ENCODE measurements at places on chromosomes 7 and 10.

- no peak for DNase-seq
Measured at GRCh38 chr7:80711531-80711930, 73.1 kb downstream of the CD36 start.

- peak; percentile 71 for DNase-seq
Measured at GRCh38 chr7:48089046-48090003, at the start of gene UPP1. UPP1 (plus strand) TSS chr7:48089265; CDS start chr7:48094784, 5,519 bp downstream.

GRCh38 chr7:96979551-96980276, 25.6 kb upstream of the DLX6 start:
- no peak for DNase-seq

DNA sequence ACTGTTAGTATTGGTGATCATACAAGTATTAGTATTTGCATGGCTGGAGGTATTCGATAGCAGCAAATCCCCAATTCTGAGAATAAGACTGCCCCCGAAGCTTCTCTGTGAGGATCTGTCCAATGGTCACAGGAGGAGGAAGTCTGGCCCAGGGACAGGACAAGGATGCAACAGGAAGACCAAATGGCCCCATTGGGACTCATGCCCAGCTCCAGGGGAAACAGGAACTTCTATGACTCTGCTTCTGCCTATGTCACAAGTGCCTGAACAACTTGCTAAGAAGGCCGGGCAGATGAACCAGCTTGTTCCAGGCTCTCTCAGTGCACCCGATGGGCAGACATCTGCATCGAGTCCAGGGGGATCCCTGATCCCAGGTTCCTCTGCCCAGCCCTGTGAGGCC, 172.0 kb upstream of the GRB10 start:
- DNase-seq: no peak

- no peak for DNase-seq
Measured at GRCh38 chr7:69957661-69958060, 359.4 kb downstream of the AUTS2 start.

GRCh38 chr7:140924019-140924820, 509 bp downstream of the BRAF start:
- DNase-seq: peak; percentile 79

GRCh38 chr10:100349672-100350071, 2.6 kb downstream of the SCD start:
- no peak for DNase-seq

GRCh38 chr10:103417601-103418000, 21.2 kb downstream of the PDCD11 start:
- DNase-seq: no peak

DNA sequence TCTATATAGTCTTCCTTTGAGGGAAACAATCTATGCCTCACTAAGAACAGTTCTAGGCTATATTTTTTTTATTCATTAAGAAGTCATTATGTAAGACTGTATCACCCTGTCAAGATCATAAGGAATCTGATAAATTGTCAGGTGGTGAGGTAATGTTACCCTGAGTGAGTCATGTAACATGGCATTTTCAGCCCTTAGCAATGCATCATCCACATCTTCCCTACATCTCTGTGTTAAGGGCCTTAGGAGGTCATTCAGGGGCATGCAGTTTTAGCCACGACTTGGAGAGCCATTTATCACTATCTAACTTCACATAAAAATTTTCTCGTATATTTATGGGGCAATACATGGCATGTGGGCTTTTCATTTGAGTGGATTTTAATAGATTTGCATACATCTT, 924.5 kb upstream of the MBL2 start:
- DNase-seq: no peak

DNA sequence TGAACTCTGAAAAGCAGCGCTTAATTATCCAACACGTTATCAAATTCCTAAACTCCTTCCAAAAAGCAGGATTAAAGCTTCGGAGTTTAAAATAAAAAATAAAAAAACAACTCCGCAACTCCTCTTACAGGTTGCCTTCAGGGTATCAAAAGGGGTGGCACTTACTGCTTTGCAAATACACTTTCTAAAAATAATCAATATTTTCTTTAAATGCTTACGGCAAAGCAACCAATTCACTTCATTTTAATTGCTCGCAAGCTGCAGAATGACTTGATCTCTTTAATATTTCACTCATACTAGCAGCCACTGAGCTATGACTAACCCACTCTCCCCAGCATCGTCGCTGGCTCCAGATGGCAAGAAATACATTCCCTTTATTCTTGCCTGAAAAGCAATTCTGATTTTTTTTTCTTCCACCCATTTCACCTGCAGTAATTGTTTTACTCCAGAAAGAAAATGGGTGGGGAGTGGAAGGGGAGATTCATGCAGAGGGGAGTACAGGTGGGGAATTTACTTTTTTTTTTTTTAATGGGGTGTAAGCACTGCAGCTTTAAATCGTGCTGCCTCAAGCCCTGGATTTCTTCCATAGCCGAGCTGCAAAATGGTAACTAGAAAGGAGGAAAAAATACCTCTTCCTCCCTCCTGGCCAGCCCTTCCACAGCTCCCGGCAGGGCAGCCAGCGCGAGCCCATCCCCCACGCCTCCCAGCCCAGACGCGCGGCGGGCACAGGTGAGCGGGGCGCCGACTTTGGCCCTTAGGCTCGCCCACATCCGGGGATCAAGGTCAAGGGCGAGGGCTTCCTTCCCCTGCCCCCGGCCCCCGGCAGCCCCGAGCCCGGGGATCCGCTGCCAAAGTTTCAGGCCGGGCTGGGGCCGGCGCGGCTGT, 54.2 kb upstream of the FHIP2A start:
- DNase-seq: no peak

GRCh38 chr7:134851141-134851540, 71.7 kb downstream of the CALD1 start:
- no peak for DNase-seq

- no peak for DNase-seq
Measured at GRCh38 chr10:109411917-109412316, 511.4 kb downstream of the XPNPEP1 start.

DNA sequence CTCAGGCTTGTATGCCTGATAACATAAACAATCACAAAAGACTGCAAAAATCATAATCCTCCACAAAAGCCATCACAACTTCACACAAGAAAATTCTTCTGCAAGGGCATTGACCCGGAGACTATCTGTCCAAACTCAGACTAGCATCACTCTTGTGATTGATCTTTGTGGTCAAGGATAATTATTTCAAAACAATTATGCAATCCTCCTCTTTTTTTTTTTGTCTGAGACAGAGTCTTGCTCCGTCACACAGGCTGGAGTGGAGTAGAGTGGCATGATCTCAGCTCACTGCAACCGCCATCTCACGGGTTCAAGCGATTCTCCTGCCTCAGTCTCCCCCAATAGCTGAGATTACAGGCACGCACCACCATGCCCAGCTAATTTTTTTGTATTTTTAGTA, 22.2 kb downstream of the CDNF start:
- no peak for DNase-seq

DNA sequence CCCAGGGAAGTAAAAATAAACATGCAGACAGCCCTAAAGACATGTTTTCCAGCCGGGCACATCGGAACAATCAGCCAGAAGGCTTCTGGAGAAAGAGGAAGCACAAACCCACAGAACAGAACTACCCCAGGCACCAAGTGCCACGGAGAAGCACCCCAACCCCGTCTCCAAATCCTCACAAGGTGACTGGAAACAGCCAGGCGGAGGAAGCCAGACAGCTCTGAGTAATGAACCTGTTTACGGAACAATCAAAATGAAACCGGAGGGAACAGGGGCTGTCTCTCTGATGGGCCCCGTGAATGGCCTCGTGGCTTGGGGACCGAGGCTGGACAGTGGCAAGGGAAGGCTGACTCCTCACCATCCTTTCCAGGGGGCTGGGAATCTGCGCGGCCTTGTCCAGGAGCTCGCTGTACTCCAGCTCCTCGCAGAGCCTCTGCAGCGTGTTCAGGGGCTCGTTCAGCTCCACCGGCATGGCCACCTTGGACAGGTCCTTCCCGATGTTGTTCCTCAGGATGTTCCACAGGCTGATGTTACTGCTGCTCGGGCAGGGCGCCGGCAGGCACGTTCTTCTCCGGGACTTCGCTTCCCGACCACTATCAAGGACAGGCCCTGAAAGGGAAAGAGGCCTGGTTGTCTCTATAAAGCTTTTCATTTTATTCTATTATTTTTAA, 77.0 kb upstream of the GSDME start:
- no peak for DNase-seq

DNA sequence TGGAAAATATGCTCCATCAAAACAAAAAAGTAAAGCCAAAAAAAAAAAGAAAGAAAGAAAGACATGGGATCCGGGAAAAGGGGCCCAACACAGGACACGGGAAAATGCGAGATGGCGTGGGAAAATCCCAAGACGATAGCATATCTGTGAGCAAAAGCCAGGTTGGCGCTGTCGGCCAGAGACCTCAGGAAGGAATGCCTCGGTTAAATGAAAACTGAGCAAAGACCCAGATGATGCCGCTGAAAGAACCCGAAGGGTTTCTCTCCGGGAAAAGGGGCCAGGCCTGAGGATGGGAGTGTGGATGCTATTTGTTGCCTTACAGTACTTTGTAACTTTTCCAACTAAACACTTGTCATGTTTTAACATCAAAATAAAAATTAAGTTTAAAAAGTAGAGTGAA, 49.5 kb upstream of the PPP2R2D start:
- peak; percentile 23 for DNase-seq

- no peak for DNase-seq
Measured at GRCh38 chr7:66800591-66800990, 60.1 kb downstream of the RABGEF1 start.

DNA sequence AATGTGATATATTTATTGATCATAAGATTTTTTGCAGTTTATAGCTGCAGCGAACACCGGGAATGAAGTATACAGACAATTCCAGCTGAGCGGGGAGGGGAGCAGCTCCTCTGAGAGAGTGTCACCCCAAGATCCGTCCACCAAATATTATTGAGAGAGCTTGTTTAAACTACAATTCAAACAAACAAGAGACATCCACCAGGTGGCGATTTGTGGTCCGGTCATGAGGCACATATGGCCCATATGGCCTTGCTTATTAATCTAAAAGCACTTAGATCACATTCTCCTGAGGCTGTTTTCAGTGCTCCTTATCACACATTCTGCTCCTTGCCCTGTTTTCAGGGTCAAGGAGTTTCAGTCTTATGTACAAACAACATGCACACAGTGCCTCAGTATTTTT, 83.1 kb downstream of the THSD7A start:
- DNase-seq: no peak

GRCh38 chr7:150950496-150951180, 27.5 kb downstream of the KCNH2 start:
- no peak for DNase-seq

DNA sequence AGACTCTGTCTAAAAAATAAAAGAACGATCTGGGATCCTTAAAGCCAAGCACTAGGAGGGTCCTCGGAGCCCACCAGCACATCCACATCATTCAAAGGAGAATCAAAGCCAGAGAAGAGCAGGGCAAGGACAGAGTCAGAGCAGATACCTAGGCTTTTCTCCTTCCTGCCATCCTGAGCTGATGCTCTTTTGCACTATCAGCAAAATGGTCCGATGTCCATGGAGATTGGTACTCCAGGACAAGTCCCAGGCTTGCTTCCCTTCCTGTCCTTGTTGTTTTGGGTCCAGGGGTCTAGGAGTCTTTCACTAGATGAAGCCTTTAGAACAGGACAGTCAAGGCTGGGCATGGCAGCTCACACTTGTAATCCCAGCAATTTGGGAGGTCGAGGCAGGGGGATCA, 58.0 kb upstream of the ELN start:
- peak; percentile 14 for DNase-seq

DNA sequence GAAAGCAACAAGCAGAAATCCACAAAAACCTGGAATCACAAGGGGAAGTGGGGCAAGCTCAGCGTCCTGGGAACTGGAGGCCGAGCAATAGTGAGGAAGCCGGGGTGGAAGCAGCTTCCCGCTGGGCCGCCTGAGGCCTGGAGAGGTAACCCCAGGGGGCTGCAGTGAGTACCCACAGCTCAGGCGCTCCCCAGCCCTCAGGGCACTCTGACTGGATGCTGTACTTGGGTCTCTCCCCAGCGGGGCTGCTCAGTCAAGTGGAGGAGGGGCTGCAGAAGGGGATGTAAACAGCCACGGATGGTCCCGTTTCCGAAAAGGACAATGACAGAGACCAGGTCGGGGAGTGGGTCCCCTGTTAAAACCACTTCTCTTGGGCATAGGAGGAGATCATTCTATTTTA, 50.3 kb downstream of the SLIT1 start:
- DNase-seq: no peak

DNA sequence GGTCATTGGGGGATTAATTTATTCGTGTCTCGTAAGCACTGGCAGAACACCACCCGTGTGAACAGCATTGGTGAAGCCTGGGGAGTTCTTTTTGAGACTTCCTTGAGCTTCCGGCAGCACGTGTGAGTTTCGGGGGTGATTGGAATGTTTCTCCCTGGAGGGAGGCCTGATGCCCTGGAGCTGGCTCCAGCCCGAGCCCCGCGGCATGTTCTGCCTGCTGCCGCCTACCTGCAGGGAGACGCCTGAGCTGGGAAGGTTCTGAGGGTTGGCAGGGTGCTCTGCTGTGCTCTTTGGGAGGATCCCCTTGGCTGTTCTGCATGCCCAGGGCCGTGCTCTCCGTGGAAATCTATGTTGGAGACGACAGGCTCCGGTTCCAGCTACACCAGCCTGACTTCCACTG, 159.3 kb downstream of the MGMT start:
- DNase-seq: no peak

- no peak for DNase-seq
Measured at GRCh38 chr7:18426564-18427226, 68.9 kb upstream of the HDAC9 start.

DNA sequence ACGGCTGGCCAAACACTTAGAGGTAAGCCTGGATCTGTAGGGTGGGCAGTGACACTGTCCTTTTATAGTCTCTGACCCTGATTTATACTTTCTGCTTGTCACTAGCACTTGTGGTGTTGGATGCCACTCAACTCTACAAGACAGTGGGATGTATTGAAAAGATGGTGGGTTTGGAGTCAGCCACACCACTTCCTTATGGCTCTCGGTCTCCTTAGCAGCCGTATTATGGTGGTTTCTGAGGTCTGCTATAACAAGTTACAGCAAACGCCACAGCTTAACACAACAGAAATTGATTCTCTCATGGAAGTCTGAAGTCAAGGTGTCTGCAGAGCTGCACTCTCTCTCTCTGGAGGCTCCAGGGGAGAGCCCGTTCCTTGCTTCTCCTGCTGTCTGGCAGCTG, 14.7 kb downstream of the ITIH2 start:
- DNase-seq: no peak

DNA sequence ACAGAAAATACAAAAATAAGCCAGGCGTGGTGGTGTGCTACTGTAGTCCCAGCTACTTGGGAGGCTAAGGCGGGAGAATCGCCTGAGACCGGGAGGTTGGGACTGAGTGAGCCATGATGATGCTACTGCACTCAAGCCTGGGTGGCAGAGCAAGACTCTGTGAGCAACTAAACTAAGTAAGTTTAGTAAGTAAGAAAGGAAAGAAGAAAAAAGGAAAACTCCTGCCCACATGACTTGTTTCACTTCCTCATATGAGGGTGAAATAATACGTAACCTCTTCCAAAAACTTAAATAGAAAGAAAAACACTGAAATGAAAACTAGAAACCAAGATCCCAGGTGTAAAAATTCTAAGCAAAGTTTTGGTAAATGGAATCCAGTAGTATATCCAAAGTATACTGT, 79.6 kb downstream of the LARP4B start:
- DNase-seq: no peak

Measured in ureter (tissue), 1 donor.